Esophagus mucosa (tissue), 1 donor: ENCODE measurements at places on chromosomes 16 and 17.

- peak; percentile 36 for ATAC-seq
These were observed 1.1 kb downstream of the ATP2A1 start for GRCh38 chr16:28879261-28879840.

DNA sequence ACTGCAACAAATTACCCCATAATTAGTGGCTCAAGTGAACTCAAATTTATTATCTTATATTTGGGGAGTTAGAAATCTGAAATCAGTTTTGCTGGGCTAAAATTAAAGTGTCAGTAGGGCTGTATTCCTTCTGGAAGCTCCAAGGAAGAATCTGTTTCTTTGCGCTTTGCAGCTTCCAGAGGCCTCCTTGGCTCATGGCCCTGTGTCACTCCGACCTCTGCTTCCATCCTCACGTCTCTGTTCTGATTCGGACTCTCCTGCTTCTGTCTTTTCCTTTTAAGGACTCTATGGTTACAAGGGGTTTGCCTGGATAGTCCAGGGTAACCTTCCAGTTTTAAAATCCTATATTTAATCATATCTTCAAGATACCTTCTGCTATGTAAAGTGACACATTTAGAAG, 232.1 kb downstream of the CA10 start:
- ATAC-seq: no peak

DNA sequence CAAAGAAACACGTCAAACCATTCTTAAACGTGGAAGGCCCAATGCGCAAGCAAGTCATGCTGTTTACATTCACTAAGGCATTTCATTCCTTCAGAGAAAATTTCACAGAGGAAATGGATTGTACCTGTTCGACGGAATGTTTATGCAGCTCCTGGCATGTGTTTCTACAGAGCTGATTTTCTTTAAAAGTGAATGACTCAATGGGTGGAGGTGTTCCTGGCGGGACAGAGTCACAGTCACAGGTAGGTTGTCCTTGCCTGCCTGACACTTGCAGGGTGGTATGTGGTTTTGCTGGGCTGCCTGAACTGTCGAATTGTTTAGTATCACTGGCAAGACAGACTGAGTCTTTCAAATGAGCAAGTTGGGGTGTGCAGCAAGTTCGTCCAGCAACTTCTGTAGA, 11.6 kb downstream of the PALB2 start:
- ATAC-seq: peak; percentile 98

DNA sequence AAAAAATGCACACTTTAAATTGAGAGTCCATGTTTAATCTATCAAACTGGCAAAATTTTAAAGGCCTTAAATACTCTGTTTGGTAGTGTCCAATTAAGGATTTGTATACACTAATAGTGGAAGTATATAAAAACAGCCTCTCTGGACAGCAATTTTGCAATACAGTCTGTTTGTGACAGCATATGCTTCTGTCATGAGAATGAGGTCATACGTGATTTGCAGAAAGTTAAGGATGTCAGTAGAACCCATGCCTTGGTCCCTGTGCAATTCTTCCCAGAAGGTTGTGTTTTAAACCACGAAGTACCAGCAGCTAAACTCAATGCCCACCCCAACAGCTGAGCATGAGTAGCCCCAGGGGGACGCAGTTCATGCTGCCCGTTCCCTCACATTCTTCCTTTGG, 78.4 kb downstream of the AIPL1 start:
- ATAC-seq: no peak

- no peak for ATAC-seq
These were observed 24.9 kb downstream of the HMOX2 start for GRCh38 chr16:4501071-4501478.

DNA sequence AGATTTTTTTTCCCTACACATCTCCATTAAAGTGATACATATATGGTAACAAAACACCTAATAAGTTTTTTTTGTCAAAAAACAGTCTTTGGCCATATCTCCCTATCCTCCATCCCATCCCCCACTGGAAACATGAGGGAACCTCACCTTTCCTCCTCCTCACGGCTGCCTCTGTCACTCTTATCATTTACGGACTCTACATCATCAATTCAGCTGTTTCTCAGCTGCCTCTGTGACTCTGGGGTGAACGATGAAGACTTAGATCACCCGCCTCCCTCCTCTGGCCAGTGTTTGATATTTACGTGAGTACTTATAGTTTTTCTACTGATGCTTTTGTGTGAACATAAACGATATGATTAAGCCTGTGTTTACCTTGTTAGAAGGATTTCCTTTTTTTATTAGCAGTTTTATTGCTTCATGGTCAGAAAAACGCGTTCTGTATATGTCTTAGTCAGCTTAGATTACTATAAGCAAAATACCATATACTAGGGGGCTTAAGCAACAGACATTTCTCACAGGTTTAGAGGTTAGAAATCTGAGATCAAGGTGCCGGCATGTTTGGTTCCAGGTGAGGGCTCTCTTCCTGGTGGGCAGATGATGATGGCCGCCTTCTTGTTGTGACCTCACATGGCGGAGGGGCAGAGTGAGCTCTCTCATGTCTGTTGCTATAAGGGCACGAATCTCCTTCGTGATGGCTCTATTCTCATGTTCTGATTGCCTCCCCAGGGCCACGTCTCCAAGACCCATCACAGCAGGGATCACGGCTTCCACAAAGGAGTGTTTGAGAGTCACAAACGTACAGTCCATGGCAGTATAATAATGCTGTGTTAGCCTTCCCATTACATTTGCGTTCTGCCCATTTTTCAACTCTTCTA, 32.1 kb downstream of the DNAH17 start:
- ATAC-seq: no peak

- no peak for ATAC-seq
These were observed 7.7 kb downstream of the CES1 start for GRCh38 chr16:55825115-55825728.

DNA sequence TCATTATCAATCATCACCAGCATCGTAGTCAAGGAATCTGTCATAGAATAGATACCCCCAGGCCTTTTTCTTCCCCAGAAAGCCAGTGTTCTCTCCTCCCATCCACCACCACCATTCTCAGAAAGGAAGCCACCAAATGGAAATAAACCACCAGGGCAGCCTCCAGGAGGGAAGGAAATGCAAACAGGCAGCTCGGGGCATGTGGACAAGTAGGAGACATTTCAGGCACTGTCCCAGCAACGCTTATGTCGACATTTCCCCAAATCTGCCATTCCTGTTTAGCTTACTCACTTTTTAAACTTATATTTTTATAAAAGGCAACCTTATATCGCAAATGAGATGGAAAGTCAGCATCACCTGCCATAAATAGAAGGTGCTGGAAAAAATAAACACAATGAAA, 15.8 kb downstream of the EMP2 start:
- ATAC-seq: no peak

- ATAC-seq: no peak
These were observed 1.1 kb upstream of the NHLRC4 start for GRCh38 chr16:565419-566330.

DNA sequence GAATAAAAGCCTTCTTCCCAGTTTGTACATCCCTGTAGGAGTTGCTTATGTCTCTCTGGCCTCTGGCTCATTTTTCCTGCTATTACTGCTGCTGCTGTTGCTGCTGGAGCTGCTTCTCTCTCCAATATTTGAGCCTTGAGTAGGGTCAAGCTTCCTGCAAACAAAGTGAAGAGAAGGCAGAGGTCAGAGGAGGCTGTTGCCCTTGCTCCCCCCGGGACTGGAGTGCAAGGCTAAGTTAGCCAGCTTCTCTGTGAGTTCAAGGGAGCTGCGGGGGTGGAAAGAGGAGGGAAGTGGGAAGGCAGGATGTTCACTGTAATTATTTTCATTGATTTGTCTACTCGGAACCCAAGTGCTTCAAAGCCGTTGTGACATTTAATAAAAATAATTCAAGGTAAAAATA, 77.0 kb upstream of the TMEM132E start:
- ATAC-seq: no peak

DNA sequence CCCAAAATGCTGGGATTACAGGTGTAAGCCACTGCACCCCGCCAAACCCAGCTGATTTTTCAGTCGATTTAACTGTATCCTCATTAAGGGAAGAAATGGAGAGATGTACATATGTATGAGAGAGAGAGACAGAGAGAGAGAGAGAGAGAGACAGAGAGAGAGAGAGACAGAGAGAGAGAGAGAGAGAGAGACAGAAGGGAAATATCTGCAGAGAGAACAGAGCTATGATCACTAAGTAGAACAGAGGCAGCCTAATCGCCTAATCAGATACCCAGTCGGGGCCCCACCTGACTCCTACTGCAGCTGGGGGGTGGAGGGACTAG, 70.0 kb downstream of the RBBP6 start:
- no peak for ATAC-seq

- ATAC-seq: no peak
These were observed 32.6 kb downstream of the TMEM100 start for GRCh38 chr17:55690105-55690508.

DNA sequence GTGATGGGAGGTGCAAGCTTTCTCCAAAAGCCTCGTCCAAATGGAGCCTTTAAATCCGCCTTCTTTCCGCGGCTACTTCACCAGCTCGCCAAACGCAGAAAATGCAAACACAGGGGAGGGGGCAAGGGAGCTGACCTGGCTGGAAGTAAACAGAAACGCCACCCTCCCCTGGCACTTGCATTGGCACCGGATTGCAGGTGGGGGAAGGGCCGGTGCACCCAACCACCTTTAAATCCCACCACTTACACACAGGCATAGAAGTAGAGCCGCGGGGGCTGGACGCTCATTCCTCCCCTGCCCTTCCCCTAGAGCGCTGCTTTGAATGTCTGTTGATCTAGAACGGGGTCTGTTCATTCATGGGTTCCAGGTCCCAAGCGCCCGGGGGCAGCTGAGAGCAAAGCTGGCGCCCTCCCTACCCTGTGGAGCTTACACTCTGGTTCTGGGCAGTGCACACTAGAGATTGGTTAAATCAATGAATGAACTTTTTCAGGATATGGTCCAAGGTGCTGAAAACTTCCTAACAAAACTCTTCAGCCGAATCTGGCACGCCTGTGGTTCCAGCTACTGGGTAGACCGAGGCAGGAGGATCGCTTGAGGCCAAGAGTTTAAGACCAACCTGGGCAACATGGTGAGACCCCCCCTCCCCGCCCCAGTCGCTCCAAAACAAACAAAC, 920 bp upstream of the ZCCHC14 start:
- ATAC-seq: no peak

GRCh38 chr17:51528111-51528510, 267.8 kb downstream of the UTP18 start:
- ATAC-seq: no peak

DNA sequence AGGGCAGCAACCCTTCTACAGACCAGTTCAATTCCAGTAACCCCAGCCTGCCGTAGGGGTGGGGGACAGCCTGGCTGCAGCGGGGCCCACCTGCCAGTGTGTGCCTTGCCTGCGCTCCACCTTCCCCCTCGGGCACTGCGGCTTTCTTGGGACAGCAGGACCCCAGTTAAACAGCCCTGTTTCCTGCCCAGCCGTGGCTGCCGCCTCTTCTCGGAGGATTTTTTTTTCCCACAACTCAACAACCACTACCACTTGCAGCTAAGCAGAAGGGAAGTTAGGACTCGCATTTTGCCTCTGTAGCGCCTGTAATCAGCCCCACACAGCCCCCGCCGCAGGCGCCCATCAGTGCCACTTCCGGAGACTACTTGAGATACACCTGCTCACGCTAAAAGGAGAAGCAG, 76.1 kb downstream of the RAI1 start:
- no peak for ATAC-seq

DNA sequence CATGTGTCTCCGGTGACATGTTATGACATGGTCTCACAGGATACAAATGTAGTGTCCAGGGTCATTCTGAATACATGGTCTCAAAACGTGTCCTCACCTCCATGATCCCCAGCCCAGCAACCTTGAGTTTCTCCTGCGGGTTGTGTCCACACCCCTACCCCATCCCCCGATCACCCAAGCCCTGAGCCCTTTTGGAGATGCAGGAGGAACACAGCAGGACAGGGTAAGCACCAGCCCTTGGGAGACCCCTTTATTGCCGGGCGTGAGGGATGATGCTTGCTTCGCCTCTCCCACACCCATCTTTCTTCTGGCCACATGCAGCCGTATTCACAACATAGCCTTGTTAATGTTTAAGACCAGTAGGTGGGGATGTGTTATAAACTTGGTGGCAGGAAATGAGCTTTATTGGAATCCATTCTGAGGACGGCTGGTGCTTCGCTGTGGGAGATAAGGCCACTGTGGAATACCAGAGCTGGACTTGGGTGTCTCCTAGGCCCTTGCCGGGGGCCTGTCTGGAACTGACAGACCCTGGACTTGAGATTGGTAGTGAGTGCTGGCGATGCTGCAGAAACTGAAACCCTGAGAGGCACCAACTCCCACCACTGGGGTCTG, 5.5 kb downstream of the TMEM132E start:
- ATAC-seq: no peak

DNA sequence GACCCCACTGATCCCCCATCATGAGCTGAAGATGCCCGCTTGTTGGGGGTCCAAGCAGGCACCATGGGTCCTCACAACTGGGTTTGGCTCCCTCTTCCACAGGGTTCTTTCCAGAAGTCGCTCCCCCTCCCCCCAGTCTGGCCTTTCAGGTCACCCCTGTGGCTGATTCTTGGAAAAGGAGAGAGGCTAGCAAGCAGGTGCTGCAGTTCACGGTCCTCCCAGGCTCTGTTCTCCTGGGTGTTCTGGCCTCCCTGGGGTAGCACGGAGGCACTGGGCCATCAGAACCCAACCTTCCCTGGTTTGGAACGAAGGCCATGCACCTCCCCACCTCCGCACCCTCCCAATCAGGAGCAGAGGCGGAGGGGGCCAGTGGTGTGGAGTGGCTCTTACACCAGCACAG, 18.9 kb downstream of the CACNA1G start:
- no peak for ATAC-seq

- ATAC-seq: no peak
These were observed 51.6 kb upstream of the NLRP1 start for GRCh38 chr17:5635949-5636348.

GRCh38 chr17:55648086-55648485, 74.6 kb downstream of the TMEM100 start:
- no peak for ATAC-seq

GRCh38 chr17:42323268-42323773, 35.0 kb downstream of the STAT5A start:
- ATAC-seq: no peak
